Ecto neural progenitor cell (in vitro differentiated cells): ENCODE measurements at places on chromosomes 1 and 21.

- DNase-seq: no peak
Observed at GRCh38 chr1:226616636-226617035, 68.1 kb downstream of the STUM start.

- peak; percentile 86 for DNase-seq
Observed at GRCh38 chr1:156388174-156389137, 19.4 kb downstream of the RHBG start.

- no peak for DNase-seq
Observed at GRCh38 chr1:30686236-30686935, 37.0 kb downstream of the MATN1 start.

GRCh38 chr1:117001254-117001927 lies at the start of gene CD101:
CD101 (plus strand) TSS chr1:117001760; CDS start chr1:117001818, 58 bp downstream.
- no peak for DNase-seq

DNA sequence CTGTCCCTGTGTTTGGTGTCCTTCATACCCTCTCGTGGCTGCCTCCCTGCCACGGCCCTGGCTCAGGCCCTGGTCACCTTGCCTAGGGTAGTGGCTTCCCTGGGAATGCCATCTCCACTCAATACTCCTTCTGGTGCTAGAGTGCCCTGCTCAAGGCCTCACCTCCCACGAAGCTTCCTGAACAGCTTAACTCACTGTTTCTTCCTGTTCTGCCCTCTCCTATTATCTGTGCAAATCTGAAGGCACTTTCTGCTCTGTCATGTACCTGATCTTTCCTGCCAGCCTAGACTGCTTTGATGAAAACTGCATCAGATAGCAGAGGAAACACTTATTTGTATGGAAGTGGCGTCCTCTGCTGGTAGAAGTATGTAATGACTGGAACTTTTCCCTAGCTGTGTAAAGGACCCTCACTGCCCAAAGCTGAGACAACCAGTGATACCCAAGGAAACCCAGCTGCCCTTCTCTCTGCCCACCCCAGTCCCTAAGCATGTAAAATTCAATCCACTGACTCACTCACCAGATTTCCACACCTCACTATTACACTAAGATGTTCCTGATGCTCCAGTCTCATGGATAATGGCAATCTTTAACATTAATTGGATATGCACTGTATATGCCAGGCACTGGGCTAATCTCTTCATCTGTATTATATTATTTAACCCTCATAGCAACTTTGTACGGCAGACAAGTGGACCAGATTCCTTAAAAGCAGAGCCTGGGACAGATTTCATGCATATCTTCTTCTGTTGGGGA lies 36.2 kb upstream of the BTG2 start:
- DNase-seq: no peak

DNA sequence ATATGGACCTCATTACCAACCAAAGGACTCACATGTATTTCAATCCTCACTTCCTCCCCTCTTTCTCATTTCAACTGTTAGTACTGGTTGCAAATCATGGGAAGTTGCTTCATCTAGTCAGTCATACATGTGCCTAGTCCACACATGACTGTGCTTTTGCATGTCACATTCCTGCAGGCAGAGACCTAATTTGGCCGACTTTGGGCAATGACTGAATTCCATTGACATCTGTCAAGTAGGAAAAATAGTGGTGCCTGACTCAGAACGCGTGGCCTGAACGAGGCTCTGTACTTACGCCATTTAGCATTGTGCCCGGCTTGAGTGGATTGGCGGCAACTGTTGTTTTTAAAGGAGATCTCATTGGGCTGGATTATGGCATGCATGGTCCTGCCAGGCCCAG lies 18.0 kb downstream of the PTPRU start:
- no peak for DNase-seq

DNA sequence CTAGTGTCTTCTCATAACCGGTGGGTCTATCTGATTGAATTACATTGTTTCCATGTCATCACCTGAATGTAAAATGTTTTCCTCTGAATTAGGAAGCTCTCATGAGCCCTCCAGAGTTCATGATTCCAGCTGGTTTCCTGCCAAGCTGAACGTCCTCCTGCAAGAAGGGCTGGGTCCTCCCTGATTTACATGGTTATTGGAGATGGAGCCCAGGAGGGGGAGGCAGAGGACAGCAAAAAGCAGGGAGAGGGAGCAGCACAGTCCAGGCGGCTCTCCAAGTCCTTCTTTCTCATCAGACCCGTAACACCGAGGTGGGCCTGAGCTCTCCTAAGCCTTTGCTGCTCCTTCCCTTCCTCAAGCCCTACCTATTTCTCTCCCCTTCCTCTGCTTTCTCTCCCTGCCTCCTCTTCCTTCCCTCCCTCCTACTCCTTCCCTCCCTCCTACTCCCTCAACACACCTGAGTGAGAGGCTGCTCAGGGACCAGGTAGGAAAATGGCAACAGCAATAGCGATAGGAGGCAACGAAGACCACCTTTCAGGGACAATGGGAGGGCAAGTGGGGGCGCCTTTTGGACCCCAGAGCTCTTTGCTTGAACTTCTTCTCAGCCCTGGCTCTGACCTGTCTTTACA lies 265.9 kb downstream of the PRDM2 start:
- peak; percentile 69 for DNase-seq

DNA sequence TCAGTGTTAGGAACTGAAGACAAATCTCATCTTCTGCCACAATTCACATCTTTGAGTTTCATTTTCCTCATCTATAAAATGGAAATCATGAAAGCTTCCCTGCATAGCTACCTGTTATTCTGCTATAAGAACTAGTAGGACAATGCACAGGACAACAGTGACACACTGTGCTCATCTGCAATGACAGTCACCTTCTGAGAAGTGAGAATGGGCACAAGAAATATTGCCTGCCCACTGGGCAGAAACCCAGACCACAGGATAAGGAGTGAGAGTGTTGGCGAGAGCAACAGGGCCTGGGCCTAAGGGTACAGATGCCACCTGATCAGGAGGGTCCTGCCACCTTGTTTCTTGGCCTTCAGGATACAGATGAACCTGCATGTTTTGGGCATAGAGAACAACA lies 23.3 kb upstream of the ARTN start:
- DNase-seq: no peak

- DNase-seq: peak; percentile 39
Observed at GRCh38 chr1:43269627-43270375, at the start of gene TMEM125. TMEM125 (plus strand) TSS chr1:43269983; CDS start chr1:43272723, 2,740 bp downstream.

DNA sequence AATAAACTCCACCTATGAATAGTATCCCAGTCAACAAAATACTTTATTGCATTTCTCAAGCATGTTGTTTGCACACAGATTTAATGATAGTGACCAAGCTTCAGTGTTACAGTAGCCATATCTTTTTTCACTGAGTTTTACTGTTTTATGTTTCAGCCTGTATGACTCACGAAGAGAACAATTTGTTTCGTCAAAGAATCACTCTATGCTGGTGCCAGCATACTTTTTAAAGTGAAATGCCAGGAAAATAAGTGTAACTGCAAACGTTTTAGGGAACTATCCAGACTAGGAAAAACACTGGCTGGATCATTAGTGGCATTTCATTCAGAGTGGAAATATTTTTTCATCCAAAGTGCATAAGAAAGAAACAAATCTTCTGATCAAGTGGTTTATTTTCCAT lies 210.8 kb downstream of the COL11A1 start:
- no peak for DNase-seq

DNA sequence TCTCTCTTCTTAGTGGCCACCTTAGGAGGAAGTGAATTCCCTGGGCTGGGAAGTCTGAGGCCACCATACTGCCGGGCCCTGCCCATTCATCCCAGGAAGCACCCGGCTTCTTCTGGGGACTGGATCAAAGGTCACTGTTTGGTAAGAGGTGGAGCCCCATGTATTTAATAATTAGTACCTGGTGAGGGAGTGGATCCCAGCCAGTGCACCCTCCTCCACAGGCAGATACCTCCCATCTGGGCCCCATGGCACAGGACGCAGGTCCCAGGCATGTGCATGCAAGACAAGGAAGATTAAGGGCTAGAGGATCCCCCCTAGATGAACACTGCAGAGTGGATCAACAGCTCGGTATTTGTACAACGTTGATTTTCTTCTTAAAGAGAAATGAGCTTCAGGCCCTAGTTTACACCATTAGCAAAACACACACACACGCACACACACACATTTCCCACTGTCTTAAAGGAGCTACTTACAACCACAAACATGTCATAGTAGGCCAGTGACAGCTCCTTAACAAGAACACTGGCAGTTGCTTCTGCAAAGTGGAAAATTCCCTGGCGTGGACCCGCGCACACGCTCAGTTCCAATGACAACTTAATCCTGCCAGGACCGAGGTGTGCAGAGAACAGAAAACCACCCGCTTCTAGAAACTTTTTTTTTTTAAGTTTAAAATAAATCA lies 90.7 kb downstream of the MRPL37 start:
- DNase-seq: no peak

DNA sequence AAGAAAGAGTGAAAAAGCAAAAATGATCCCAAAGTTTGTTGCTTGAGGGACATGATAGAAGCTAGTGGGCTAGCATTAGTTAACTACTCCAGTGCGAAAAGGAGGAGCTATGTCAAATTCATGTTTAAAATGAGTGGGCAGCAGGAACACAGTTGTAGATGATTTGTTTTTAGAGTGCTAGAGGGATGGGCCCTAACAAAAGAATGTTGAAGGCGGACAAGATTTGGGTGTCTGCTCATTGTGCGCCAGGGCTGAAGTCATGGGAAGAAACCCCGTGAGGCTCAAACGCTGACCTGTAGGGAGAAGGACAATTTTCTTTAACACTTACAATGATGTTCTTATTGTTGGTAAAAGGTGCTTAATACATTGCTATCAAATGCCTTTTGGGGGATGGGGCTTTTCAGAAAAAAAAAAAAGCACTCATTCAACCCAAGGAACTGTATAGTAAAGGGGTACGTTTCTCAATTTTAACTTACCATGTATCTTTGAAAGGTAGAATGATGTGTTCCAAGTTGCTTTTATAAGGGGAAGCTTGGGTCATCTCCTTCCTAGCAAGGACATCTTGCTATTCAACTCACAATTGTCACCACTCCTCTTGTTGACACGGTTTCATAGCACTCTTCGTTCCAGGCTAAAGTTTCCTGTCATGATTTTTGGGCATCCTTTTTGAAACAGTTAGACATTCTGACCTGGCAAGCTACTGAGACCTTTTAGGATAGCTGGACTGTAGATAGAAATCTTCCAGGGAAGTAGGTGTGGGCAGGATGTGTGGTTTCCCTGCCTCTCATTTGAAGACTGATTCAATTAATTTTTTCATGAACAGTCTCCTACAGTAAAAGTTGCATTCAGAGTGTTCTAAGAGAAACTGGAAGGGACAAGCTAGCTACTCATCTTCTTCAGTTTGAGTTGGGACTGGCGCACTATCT lies 53.0 kb upstream of the CNN3 start:
- no peak for DNase-seq

DNA sequence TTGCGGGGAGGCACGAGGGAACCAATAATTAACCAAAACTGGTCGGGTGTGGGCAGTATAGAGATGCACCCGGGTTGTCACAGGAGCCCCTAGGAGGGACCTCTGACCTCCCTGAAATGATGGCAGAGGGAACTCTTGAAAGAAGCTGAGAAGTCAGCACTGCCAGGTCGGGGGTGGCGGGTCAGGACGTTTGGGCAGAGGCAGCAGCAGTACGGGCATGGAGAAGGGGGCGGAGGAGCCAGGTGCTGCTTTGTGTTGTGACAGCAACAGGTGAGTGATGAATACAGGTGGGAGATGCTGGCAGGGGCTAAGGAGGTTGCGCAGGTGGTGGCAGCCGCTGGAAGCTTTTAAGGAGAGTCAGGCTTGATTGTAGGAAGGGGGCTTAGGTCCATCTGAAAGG lies 11.7 kb downstream of the TNFRSF1B start:
- no peak for DNase-seq

GRCh38 chr1:230957580-230957989 lies 21.1 kb downstream of the TTC13 start:
- DNase-seq: no peak

GRCh38 chr1:39525366-39526165 lies 34.1 kb downstream of the BMP8A start:
- no peak for DNase-seq

DNA sequence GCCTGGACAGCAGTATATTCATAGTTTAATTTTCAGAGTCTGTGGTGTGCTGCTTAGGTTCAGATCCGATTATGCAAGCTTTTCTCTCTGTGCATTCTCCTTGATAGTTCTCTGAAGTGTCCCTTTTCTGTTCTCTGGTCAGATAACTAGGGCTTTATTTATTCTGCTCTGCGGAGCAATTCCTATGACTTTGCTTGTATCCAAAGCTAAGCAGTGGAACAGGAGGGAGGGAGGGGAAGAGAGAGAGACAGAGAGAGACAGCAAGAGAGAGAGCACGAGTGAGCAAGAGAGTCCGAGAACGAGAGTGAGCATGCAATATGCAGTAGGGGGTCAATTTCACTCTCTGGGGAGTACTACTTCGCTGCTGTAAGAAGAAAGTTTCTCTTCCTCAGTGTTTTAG lies 113.3 kb downstream of the XPR1 start:
- no peak for DNase-seq

DNA sequence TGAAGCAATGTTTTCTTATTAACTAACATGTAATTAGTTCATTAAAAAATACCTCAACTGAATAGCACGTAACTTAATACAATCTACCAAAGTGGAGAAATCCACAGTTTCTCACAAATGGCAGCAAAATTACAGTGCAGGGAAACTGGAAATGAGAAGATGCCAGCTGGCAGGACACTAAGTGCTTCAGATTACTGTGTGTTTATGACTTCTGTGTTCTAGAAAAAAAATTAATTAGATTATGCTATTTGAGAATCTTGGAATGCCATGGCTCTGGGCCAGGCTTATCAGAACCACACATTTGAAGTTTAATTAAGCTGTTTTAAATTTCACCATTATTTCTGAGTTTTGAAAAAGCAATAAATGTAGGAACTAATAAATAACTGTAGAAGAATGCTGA lies 357.6 kb downstream of the TGFB2 start:
- no peak for DNase-seq

DNA sequence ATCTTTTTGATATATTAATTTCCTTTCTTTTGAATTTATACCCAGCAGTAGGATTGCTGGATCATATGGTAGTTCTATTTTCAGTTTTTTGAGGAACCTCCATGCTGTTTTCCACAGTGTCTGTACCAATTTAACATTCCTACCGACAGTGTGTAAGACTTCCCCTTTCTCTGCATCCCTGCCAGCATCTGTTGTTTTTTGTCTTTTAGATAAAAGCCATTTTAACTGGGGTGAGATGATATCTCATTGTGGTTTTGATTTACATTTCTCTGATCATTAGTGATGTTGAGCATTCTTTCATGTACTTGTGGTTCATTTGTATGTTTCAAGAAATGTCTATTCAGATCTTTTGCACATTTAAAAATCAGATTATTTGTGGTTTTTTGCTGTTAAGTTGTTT lies 62.4 kb upstream of the STUM start:
- no peak for DNase-seq

GRCh38 chr1:247387096-247387495 lies 28.9 kb upstream of the NLRP3 start:
- DNase-seq: no peak

- DNase-seq: no peak
Observed at GRCh38 chr21:42534421-42535378, 21.0 kb downstream of the SLC37A1 start.
